ENCODE measurements at places on chromosomes 5 and 9.

- DNase-seq = no peak
Measured at GRCh38 chr5:33793836-33794549, 97.8 kb downstream of the ADAMTS12 start.

DNA sequence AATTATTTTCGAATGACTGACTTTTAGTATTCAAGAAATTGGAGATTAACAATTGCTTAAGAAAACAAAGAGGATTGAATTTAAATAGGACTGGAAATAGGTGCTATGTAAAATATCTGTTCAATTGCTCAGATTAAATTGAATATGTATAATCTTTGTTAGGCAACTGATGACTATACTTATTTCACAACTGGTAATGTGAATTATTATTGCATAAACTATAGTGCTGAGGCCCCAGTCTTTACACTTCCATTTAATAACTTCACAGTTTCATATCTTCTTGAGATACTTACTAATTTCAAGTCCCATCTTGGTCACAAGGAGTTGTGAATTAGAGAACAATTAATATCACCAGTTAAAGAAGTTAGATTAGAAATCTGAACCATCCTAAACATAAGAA, 16.7 kb downstream of the CEP78 start:
- DNase-seq = no peak

DNA sequence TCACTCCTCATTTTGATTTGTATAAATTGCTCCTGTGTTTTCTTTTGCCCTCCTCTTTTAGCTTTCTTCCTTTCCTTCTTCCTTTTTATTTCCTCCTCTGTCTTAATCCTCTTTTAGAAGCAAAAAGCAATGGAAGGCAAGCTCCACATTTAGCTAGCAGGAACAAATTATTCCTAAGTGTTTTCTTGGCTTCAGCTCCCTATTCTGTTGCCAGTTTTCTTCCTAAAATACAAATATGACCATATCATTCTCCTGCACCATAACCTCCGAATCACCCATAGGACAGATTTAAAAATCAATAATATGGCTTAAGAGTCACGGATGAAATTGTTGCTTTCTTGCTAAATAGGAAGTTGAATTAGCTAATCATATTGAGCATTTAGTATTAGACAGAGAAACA, 49.4 kb downstream of the GRIN3A start:
- no peak for DNase-seq

DNA sequence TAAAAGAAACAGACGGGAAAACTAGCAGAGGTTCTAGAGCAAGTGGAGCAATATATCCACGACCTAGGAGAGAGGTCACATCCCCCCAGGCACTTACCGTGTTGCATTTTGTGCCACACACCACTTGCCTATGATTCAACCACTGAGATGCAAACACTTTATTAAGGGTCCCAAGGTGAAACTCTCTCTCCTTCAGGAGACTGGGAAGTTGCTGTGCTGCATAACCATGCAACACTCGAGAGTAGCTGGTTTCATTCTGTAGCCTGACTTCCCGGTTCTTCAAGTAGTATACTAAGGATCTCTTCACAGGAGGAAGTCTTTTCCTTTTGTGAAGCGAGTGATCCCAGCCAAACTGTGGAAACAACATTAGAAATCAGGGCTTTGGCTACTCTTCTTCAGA, 1.6 kb downstream of the DCAF12 start:
- no peak for DNase-seq

- no peak for DNase-seq
Measured at GRCh38 chr9:98214811-98215210, 22.4 kb upstream of the CORO2A start.
